ENCODE measurements at places on chromosomes 5 and 9. TPM values are rescaled to one million over a fixed set of nuclear protein-coding genes. Genes with fewer than 3 reads are reported as not detected.

- DNase-seq, result no peak
These were observed 532.5 kb downstream of the RAB3C start for GRCh38 chr5:59115345-59115744.

The CDKN2A gene
- total RNA-seq, result 8.4 TPM

DNA sequence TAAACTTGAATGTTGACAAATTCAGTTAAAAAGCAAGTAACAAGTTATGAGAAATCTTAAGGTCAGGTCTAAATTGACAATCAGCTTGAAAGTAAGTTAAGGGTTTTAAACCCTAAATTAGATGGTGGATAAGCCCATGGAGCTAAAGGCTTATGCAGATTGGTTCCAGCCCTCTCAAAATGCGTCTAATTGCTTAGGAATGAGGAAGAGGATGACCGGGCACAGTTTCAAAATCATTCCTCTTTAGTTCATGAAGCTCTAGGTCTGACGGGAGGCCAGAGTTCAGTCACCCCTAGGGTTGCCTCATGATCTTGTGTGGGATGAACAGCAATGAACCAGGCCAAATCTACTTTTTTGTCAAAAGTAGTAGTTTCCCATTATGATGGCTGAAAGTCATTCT, 75.4 kb downstream of the SLC38A9 start:
- DNase-seq, result no peak

- no peak for DNase-seq
These were observed 708.1 kb upstream of the RGMB start for GRCh38 chr5:98065261-98065909.

- peak; percentile 75 for DNase-seq
These were observed 39.9 kb upstream of the CTSL start for GRCh38 chr9:87685871-87686519.

The B4GALT7 gene
- total RNA-seq, result 22.4 TPM

DNA sequence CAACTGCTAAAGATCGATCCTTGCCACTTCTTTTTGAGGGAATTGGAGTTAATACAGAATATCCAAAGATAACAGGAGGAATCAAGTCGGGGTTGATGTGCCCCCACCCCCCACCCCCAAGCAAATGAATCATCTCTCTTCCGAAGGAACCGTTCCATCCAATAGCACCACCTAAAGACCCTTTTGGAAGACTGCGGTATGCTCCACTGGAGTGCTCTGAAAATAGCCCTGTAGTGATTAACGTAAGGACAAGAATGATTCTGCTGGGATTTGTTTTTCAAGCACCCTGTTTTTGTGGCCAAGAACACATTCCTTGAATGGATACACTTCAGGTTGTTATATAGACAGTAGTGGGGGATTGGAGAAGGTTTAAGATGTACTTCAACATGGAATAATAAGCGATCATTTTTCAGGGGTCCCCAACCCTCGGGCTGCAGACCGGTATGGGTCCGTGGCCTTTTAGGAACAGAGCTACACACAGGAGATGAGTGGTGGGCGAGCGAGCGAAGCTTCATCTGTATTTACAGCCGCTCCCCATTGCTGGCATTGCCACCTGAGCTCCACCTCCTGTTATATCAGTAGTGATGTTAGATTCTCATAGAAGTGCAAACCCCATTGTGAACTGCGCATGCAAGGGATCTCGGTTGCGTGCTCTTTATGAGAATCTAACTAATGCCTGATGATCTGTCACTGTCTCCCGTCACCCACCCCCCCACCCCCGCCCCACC, 44.5 kb upstream of the TMEM252 start:
- no peak for DNase-seq

The BRD3 gene
- 35.5 TPM for total RNA-seq

DNA sequence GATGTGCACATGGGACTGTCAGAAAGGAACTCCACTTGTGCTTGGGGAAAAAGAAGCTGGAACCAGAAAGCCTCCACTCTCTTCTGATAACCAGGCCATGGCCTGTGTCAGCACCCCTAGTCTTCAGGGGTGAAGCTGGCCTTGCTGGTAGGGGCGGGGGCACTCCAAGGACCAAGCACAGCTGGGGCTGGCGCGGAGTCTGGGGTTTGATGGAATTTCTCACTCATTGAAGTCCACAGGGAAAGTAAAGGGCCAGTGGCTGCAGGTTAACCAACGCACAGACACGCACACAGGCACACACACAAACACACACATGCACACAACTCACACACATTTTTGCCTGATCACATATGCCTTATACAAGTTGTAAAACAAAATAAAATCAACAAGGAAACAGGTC, 1.6 kb upstream of the COL5A1 start:
- DNase-seq, result no peak

DNA sequence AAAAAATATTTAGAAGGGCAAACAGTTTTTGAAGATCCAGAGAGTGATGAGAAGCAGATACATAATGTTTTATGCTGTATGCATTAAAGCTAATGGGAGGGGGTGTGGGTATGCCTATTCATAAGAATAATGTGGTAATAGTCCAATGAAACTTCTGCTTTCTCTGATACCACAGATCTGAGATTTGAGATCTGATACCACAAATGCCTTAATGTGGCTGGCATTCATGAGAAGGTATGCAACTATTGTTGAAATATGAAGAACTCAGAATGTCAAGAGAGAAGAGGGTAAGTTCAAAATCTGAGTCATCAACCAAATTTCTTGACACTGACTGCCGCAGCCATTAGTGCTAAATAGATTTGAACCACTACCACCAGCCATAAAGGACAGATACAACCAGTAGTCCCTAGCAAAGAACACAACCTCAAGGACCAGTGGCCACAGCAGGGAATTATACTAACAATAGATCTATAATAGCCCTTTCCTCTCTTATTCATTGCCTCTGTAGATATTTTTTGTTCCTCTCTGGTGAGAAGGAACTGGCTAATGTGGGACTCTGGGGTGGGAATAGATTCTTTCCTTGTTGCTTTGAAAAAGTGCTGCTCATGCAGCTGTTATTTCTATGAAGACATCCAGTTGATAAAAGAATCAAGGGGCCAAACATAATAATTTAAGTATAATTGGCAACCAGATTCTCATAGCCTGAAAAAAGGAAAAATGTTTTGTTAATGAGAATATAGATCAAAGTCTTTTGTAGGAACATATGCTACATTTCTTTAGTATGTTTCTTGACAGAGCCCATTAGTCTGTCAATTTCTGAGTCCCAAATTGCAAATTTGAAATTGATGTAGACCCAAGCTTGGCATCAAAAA, 256.5 kb upstream of the ZNF608 start:
- no peak for DNase-seq

Data from lower lobe of right lung (tissue), 2 donors.